ENCODE measurements at places on chromosomes 2 and 18.

DNA sequence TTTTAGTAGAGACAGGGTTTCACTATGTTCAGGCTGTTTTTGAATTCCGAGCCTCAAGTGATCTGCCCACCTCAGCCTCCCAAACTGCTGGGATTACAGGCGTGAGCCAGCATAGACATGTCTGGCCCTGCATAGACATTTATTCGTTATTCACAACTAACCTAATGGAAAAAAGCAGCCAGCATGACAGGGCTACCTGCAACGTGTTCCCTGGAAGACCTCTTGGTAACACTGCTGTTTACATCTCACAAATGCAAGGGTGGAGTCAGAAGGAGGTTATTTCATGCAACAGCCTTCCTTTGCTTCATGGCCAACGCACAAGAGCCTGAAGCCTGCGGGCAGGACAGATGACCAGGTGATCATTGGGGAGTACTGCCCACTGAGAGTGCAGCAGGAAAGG lies 9.2 kb downstream of the SERPINE2 start:
- DNase-seq, result no peak

DNA sequence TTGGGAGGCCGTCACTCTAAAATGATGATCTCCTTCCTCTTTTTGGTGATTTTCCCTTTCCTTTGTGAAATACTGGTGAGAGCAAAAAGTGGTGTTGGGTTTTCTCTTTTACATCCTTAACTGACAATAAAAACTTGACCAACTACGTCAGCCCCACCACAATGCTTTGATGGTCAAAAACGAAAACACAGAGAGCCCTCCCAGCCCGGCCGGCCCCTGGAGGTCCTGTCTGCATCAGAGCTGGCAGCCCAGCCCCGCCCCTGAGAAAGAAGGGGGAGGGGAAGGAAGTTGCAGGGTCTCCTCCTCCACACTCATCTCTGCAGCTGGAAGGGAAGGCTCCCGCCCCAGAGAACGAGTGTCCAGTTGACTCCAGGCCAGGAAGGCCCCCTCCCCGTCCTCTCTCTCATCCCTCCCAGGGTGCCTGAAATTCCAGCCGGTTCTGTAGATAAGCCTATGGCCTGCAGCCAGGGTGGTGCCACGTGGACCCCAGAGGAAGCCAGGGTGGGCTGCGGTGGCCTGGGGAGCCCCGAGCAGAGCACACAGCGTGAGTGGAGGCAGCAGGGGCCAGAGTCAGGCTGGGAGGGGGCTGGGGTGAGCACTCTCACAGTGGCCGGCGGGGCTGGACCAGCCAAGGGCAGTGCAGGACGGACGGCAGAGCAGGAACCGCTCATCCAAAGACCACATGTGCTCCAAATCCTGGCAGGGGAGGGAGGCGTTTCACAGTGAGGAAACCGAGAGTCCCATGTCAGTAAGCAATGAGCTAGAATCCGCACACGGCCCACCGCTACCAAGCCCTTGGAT lies 19.8 kb downstream of the BIN1 start:
- no peak for DNase-seq

- no peak for DNase-seq
Observed at GRCh38 chr2:43460611-43461365, 135.1 kb downstream of the THADA start.

- no peak for DNase-seq
Observed at GRCh38 chr2:126771094-126771493, 115.1 kb downstream of the GYPC start.

- no peak for DNase-seq
Observed at GRCh38 chr2:152468899-152469692, 134.1 kb downstream of the FMNL2 start.

DNA sequence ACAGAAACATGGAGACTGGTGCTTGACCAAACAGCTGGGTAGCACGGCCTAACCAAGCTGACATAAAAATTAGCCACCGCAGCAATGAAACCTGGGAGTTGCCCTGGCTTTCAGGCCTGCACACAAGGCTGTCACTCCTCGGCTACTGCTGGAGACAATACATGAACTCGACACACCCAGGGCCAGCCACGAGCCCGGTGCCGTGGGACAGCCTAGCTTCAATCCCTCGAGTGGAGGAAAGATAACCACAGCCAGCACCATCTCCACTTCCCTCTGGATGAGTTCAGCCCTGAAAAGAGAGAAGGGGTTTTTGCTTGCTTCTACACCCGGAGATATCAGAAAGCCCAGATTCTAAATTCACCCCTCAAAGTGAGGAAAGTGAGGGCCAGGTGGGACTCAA lies 78.0 kb downstream of the BCL2L11 start:
- DNase-seq, result no peak

GRCh38 chr2:160105366-160105765 lies 43.0 kb upstream of the PLA2R1 start:
- no peak for DNase-seq

GRCh38 chr18:62576845-62577512 lies 54.2 kb downstream of the ZCCHC2 start:
- DNase-seq, result no peak

DNA sequence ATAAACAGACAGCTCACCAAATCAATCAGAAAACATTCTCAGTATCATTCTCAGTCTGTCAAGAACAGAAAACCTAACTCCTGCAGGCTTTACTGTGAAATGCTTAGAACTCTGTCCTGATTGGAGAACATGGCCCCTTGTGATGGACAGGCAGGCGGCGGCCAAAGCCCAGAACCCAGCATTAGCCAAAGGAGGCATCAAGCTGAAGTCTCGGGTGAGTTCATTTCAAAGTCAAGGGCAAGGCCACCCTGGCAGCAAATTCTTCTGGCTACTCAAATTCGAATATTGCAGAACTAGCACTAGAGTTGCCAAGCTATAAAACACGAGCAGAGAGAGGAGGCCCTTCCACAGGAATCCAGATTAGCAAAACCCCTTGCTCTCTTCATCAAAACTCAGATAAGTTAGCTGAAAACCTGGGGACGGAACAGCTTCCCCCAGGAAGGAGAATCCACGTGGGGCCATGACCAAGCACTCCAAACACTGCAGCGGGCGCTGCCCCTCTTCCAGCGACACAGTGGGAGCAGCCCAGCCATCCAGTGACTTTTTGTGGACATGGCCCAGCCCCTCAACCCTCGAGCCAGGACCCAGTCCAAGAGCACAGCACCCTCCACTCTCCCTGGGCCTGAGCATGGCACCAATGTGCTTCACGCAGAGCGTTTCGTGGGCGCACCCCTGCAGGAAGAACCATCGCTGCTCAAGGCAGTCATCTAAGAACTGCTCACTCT lies 98.6 kb downstream of the HDAC4 start:
- no peak for DNase-seq

DNA sequence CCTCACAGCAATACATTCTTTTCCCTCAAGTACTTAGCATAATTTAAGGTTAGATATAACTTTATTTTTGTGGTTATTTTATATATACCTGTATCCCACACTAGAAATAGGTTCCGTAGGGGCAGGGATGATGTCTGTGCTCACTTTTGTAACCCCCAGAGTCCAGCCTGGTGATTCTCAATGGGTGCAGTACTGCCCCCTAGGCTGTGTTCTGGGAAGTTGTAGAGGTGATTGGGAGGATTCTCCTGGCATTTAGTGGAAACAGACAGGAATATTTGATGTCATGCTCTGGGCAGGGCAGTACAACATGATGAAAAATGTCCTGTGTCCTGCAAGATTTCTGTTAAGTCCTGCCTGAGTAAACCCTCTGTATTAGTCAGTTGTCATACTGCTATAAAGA lies 333.3 kb downstream of the PLCL1 start:
- no peak for DNase-seq

- DNase-seq, result no peak
Observed at GRCh38 chr2:222752746-222753145, 81.3 kb downstream of the MOGAT1 start.

GRCh38 chr2:23207871-23208270 lies 177.1 kb upstream of the KLHL29 start:
- no peak for DNase-seq

DNA sequence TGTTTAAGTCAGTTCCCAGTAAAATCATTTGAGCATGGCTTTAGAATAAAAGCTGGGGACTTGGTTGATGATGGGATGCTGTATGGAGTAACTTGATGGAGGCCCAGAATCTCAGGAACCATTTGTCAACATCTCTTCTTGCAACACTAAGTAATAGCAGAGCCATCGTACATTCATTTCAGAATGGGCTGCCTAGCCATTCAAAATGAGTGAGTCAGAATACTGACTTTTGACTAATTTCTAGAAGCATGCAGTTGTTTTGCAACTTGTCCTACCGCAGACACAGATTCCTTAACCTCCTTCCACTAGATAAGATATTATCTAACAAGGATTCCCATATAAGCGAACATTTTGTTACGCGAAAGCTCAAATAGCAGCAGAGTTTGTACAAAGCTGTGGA lies 229.5 kb downstream of the CNTNAP5 start:
- no peak for DNase-seq

GRCh38 chr18:32815881-32816280 lies 43.1 kb upstream of the KLHL14 start:
- DNase-seq, result no peak

DNA sequence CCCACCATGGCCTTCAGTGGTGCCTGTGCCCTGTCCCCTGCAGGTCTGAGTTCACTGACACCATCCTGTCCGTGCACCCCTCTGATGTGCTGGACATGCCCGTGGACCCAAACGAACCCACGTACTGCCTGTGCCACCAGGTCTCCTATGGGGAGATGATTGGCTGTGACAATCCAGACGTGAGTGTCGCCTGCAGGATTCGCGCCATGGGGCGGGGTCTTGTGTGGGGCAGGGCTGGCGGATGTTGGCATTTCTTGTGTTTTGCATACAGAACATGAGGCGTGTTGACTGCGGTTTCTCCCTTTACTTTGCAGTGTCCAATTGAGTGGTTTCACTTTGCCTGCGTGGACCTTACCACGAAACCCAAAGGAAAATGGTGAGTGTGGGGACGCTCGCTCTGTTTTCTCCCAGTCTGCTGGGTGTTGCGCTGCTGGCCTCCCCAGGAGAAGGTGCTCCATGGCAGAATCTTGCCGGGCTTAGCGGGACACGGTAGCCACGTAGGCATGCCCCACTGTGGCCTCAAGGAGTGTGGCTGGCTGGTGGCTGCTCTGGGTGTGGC lies 11.5 kb upstream of the D2HGDH start:
- DNase-seq, result no peak

GRCh38 chr2:32485399-32485798 lies 128.6 kb downstream of the BIRC6 start:
- DNase-seq, result no peak

DNA sequence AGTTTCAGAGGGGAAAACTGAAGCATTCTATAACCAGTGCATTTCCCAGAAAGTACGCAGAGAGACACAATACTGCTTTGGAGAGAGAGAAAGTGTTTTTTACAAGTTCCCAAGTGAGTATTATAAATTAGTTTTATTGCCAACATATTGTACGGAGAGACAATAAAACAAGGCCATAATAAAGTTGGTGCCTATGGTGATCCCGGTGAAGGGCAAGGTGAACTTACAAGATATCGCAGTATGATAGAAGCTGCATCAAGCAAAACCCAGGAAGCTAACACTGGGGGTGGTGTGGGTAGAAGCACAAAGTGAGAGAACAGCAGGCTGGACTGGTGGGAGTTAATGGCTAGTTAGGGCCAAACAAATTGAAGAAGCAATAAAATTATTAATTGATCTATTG lies 7.5 kb downstream of the TMSB10 start:
- no peak for DNase-seq

GRCh38 chr2:227057060-227057459 lies 106.9 kb downstream of the COL4A4 start:
- DNase-seq, result no peak

GRCh38 chr2:230326453-230327417 lies at the start of gene SP140L:
SP140L (plus strand) TSS chr2:230327193; CDS start chr2:230327270, 77 bp downstream.
- peak; percentile 70 for DNase-seq

DNA sequence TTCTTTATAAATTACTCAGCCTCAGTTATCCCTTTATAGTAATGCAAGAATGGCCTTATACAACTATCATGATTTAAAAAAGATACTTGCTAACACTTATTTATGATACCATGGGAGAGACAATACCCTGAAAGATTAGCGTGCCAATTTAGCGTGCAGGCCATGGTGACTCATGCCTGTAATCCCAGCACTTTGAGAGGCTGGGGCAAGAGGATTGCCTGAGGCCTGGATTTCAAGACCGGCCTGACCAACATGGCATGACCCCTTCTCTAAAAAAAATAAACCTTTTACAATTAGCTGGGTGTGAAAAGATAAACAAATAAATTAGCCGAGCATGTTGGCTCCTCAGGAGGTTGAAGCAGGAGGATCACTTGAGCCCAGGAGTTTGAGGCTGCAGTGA lies 493.4 kb upstream of the FSIP2 start:
- no peak for DNase-seq

GRCh38 chr2:41922177-41922576 lies 125.6 kb upstream of the PKDCC start:
- DNase-seq, result no peak

DNA sequence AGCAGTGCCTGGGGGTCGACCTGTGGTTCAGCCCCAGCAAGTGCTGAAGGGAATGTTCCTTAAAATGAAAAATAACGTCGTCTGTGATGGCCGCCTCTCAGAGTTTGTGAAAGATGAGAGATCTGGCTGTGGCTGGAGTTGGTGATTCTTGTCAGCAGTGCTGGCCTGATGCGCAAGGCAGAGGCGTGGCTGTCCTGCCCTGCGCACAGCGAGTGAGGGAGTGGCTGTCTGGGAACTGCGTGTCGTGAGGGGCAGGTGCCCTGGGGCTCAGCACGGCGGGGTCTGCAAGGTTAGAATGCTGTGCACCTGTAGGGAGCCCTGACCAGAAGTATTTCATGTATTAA lies 8.8 kb downstream of the NFATC1 start:
- DNase-seq, result no peak

GRCh38 chr2:212364112-212364985 lies 174.3 kb downstream of the ERBB4 start:
- no peak for DNase-seq

GRCh38 chr18:1438967-1439366 lies 534.3 kb downstream of the ADCYAP1 start:
- DNase-seq, result no peak

DNA sequence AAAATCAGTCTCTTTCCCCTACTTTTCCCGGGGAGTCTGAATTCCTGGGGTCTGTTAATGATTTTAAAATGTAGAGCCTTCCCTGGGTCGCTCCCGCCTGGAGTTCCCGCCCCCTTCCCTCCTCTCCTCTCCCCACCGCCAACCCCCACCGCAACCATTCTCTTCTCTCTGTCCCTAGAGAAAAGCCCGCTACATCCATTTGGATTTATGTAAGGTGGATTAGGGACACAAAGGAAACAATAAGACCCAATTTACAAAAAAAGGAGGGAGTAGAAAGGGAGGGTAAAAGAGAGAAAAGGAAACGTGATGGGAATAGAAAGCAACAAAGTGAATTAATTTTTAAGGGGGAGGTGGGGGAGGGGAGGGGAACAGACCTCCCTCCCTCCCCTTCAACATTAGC lies 2.2 kb downstream of the EPHA4 start:
- no peak for DNase-seq

GRCh38 chr2:199968126-199968525 lies 12.7 kb downstream of the MAIP1 start:
- no peak for DNase-seq

Data from H54 (cell line).